ENCODE measurements at places on chromosomes 11 and 22. TPM values are rescaled to one million over a fixed set of nuclear protein-coding genes. Genes with fewer than 3 reads are reported as not detected.

Gene FAT3
- polyA plus RNA-seq = 0.06 TPM

Gene SNX19
- polyA plus RNA-seq = 7.6 TPM

Gene GLB1L2
- 2.4 TPM for polyA plus RNA-seq

Gene APOA5
- polyA plus RNA-seq = not detected

Gene DKK3
- polyA plus RNA-seq = 9.7 TPM

Gene LRRC4C
- polyA plus RNA-seq = 0.12 TPM

Gene APOL3
- 10.6 TPM for polyA plus RNA-seq

Gene GLYAT
- polyA plus RNA-seq = not detected

Gene ARHGAP8
- polyA plus RNA-seq = 11.2 TPM

Gene H19
- polyA plus RNA-seq = 177 TPM

Gene SLC7A4
- 4.0 TPM for polyA plus RNA-seq

Gene SYCE3
- 0.32 TPM for polyA plus RNA-seq

Gene PGA4
- 9.5 TPM for polyA plus RNA-seq

Gene C22orf31
- polyA plus RNA-seq = 0.26 TPM

Gene SLC22A6
- polyA plus RNA-seq = not detected

Gene RIC3
- polyA plus RNA-seq = 11.6 TPM

Gene FIBIN
- polyA plus RNA-seq = 5.4 TPM

Gene OR8D1
- polyA plus RNA-seq = not detected

Gene NLRP10
- not detected for polyA plus RNA-seq

Gene TTLL8
- not detected for polyA plus RNA-seq

Gene CCDC89
- polyA plus RNA-seq = 0.08 TPM

Gene GRM5
- polyA plus RNA-seq = not detected

Gene RASSF10
- 5.9 TPM for polyA plus RNA-seq

Gene LUZP2
- 0.20 TPM for polyA plus RNA-seq

Gene RAG2
- polyA plus RNA-seq = not detected

Gene PAMR1
- polyA plus RNA-seq = 1.2 TPM

Gene PVALB
- not detected for polyA plus RNA-seq

Gene MS4A6E
- not detected for polyA plus RNA-seq

Gene ACTN3
- 0.02 TPM for polyA plus RNA-seq

Gene PCF11
- polyA plus RNA-seq = 24.7 TPM

Gene TMPRSS5
- polyA plus RNA-seq = 0.49 TPM

Gene SAA4
- polyA plus RNA-seq = not detected

Gene LMO2
- polyA plus RNA-seq = 20.7 TPM

Gene ADM2
- polyA plus RNA-seq = 2.2 TPM

Gene SUSD2
- 0.73 TPM for polyA plus RNA-seq

Gene BTG4
- polyA plus RNA-seq = not detected

Gene CDC45
- polyA plus RNA-seq = 9.6 TPM

Gene OR51B5
- not detected for polyA plus RNA-seq

Gene SLC17A6
- not detected for polyA plus RNA-seq

Gene PTPRCAP
- polyA plus RNA-seq = 6.2 TPM

Gene MRGPRF
- 5.3 TPM for polyA plus RNA-seq

Gene NAALAD2
- 0.59 TPM for polyA plus RNA-seq

All from esophagus (tissue), 2 donors.